Activated CD4-positive, alpha-beta T cell treated with anti-CD3 and anti-CD28 coated beads, Interleukin-2, amount 10 ng/mL, durations not matched to agents 7 days and 5 days (primary cell): ENCODE measurements at places on chromosomes 7 and 10. TPM values are rescaled to one million over a fixed set of nuclear protein-coding genes. Genes with fewer than 3 reads are reported as not detected.

GLI3 gene
- 0.12 TPM for total RNA-seq

ZNF365 gene
- total RNA-seq: not detected

OR9A2 gene
- not detected for total RNA-seq

AKR1E2 gene
- 11.2 TPM for total RNA-seq

PCLO gene
- not detected for total RNA-seq

UNC5B gene
- not detected for total RNA-seq
